GM03348 (cell line): ENCODE measurements at places on chromosomes 2 and 18.

- DNase-seq = no peak
These were observed 119.0 kb upstream of the CDH7 start for GRCh38 chr18:65631766-65632165.

- no peak for DNase-seq
These were observed 74.0 kb downstream of the CERS6 start for GRCh38 chr2:168529900-168530561.

GRCh38 chr2:96264086-96264485, 1.7 kb downstream of the TMEM127 start:
- DNase-seq = peak; percentile 29

GRCh38 chr2:18889565-18890332, 300.4 kb upstream of the NT5C1B start:
- DNase-seq = no peak

- no peak for DNase-seq
These were observed 155.2 kb downstream of the BCL2 start for GRCh38 chr18:63164396-63164795.

GRCh38 chr2:231711677-231712450, 3.5 kb downstream of the PTMA start:
- no peak for DNase-seq

DNA sequence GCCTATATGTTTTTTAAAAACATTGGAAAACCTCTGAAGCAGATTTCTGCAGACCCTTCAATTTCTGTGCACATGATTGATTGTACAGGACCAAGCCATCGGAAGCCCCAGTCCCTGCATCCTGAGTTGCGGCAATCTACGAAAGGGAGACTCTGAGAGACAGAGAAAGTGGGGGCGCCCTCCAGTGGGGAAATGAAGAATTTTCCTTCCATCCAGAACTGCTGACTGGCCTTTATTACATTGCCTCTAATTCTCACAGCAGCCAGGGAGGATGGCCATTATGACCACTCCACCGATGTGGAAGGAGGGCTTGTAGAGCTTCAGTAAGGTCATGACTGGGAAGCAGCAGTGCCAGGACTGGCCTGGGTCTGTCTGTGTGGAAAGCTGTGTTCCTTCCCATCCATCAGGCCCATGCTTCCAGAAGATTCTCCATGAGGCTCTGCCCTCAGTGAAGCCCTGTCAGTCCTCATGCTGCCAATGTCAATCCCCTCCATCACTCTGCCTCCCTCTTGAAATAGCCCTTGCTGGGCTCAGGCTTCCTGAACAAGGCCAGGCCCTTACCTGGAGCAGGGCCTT, 20.0 kb upstream of the RESP18 start:
- peak; percentile 73 for DNase-seq

DNA sequence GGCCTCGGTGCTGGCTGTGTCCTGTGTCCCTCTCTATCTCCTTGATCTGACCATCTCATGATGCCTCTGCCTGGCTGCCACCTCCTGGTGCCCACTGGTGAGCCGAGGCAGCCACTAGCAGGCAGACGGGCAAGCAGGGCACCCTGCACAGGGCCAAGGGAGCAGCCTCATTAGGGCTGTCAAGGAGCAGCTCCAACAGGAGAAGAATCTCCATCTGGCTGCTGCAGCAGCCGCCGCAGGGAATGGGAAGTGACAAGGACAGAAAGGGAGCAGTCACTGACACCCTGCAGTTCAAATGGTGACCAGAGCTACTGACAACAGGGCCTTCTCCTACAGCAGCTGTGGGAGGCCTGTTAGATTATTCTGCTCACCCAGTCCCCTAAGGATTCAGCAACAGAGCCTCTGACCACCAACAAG, 32.6 kb downstream of the ALPK2 start:
- DNase-seq = no peak

DNA sequence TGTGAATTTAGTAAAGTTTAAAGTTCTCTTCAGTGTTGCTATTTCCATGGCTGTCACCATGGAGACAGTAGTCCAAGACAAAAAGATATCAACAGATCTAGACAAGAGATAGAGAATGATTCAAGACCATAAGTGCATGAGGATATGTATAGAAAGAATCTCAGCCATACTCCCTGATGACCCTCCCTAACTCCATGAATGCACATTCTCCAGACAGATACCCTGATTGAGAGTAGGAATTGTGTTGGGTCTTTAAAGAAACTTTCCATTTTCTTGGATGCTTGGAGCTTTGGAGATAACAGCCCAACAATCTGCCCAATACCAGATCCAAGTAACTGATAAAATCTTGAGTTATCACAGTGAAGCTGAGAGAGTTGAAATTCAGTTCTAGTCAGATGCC, 1601.2 kb upstream of the CELF4 start:
- DNase-seq = no peak

DNA sequence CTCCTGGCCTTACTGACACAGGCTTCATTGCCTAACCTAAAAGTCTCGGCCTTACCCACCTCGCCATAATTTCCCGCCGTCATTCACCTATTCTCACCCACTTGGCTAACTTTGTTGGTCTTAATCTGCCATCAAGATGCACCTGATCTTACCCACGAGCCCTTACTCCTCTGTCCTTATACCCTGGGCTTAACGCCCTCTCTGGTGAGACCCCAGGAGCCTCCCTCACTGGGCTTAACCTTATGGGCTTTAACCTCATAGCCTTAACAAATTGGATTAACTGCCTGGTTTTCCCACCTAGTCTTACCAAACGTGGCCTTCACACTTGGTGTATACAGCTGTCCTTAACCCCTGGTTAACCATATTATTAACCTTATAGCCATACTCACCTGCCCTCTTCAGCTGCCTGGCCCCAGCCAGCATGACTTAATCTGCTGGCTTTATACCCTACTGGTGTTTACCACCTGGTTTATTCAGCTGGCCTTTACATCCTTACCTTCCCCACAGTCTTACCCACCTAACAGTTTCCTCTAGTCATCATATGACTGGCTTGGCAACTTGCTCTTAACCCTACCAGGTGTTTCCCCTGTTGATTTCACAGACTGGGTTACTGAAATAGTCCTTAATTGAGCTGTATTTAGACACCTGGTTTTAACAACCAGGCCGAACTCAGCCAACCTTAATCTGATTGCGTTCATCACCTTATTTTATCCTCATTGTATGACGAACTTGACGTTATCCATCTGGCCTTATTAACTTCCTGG, 132.0 kb upstream of the ZSWIM2 start:
- DNase-seq = no peak
